Suppressor macrophage treated with lipopolysaccharide for 4 hours (primary cell): ENCODE measurements at places on chromosomes 16 and 17.

- no peak for DNase-seq
These were observed 863.2 kb upstream of the GOT2 start for GRCh38 chr16:59597269-59597668.

GRCh38 chr17:54902611-54903010 is 2.0 kb downstream of the TOM1L1 start:
- no peak for DNase-seq

DNA sequence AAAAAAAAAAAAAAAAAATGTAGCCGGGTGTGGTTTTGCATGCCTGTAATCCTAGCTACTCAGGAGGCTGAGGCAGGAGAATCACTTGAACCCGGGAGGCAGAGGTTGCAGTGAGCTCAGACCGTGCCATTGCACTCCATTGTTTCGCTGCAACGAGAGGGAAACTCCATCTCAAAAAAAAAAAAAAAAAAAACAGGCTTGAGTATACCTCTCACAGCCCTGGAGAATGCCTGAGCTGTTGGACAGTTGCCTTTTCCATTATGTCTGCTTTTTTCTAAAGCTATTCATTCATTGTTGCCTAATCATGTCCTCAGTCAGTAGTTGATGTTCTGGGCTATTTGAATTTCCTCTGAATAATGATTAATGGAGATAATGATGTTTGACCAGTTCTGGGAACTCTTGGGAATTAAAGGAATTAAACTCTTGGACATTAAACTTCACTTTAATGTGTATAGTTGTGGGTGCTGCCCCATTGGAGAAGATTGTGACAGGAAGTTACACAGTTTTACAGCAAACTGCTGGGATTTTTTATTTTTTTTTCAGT is 11.8 kb downstream of the HMOX2 start:
- DNase-seq = no peak

- peak; percentile 19 for DNase-seq
These were observed 349.2 kb upstream of the HSBP1 start for GRCh38 chr16:83458612-83459011.

GRCh38 chr17:81084680-81085419 is 49.9 kb downstream of the BAIAP2 start:
- DNase-seq = no peak
